ENCODE measurements at places on chromosomes 7 and 10. TPM values are rescaled to one million over a fixed set of nuclear protein-coding genes. Genes with fewer than 3 reads are reported as not detected.

Gene TRPV5
- polyA plus RNA-seq = 0.80 TPM

Gene CISD1
- polyA plus RNA-seq = 44.9 TPM

Gene ASAH2
- 8.2 TPM for polyA plus RNA-seq

Gene ZNF804B
- polyA plus RNA-seq = 0.40 TPM

Gene ACTL6B
- polyA plus RNA-seq = not detected

Gene CALHM3
- polyA plus RNA-seq = not detected

Gene WNT8B
- polyA plus RNA-seq = 0.92 TPM

Gene CLCN1
- 0.15 TPM for polyA plus RNA-seq

Gene PRR15
- 4.3 TPM for polyA plus RNA-seq

Gene CLDN3
- polyA plus RNA-seq = 23.9 TPM

Gene NT5C2
- polyA plus RNA-seq = 99.2 TPM

Gene CHST3
- 16.2 TPM for polyA plus RNA-seq

Gene DYDC2
- 1.5 TPM for polyA plus RNA-seq

Gene TEX47
- polyA plus RNA-seq = not detected

Gene ALDH18A1
- polyA plus RNA-seq = 81.7 TPM

Gene LIPK
- polyA plus RNA-seq = not detected

Gene ANXA8L1
- polyA plus RNA-seq = 0.09 TPM

Data from renal cortex interstitium (tissue), 15 donors.